ENCODE measurements at places on chromosomes 6 and 20. TPM values are rescaled to one million over a fixed set of nuclear protein-coding genes. Genes with fewer than 3 reads are reported as not detected.

SCUBE3 gene
- 1.8 TPM for total RNA-seq

CNR1 gene
- not detected for total RNA-seq

PTPRT gene
- not detected for total RNA-seq

SLC35D3 gene
- not detected for total RNA-seq

IYD gene
- not detected for total RNA-seq

TPMT gene
- 5.2 TPM for total RNA-seq

Data from fibroblast of the aortic adventitia (primary cell).